ENCODE measurements at places on chromosomes 3 and 15.

DNA sequence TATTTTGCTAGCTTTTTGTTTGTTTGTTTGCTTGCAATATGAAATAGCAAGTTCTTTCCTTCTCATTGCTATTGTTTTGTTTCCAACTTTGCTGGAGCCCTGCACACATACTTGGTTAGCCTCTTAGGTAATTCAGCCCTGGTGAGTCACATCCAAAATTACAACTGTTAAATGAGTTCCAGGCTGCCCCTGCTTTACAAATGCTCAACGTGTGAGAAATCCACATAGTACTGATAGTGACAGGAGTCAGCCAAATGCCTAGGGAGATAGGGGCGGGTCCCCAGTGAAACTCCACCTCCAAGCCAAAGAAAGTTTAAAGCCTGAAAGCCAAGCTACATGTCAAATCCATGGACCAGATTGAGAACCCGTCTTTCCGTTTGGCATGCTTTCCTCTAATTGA is 81.3 kb upstream of the RNF7 start:
- no peak for DNase-seq

DNA sequence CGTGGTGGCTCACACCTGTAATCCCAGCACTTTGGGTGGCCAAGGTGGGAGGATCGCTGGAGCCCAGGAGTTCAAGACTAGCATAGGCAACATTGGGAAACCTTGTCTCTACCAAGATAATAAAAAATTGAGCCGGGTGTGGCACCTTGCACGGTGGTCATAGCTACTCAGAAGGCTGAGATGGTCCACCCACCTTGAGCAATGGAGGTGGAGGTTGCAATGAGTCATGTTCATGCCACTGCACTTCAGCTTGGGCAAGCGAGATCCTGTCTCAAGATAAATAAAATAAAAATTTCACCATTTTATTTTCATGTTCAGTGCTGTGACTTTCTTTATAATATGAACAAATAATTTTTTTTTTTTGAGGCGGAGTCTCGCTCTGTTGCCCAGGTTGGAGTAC is 12.5 kb downstream of the MAPK6 start:
- DNase-seq, result no peak

GRCh38 chr3:183390844-183391243 is 37.6 kb downstream of the MCF2L2 start:
- no peak for DNase-seq

DNA sequence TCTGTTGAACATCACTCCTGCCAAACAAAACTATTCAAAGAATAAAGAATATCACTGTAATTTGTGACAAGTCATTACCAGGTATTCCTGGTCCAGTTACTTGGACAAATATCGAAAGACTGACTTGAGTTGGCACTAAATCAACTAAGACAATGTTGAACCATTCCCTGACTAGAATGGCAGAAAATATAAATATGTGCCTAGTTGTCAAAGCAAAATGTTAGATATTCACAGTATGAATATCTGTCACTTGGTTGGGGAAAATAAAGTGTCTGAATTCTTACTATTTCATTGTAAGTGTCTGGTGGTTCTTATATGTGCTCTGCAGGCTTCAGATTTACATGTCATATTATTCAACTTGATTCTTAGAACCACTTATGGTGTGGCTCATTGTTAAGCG is 470.2 kb downstream of the NAALADL2 start:
- no peak for DNase-seq

DNA sequence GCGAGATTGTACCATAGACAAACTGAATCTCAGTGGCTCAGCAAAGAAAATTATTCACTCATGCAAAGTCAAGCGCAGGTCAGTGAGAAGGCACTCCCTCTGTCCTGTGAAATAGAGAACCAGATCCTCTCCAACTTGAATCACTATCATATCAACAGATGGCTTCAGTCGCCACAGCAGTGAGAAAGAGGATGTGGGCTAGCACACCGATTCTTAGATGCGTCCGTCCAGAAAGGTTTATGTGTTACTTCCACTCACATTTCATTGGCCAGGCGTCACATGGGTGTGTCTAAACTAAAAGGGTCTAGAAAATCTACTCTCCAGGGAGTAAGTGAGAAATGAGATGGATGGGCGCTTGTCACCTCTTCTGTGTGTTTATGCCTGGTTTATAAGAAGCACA is 141.6 kb upstream of the KBTBD8 start:
- DNase-seq, result no peak

DNA sequence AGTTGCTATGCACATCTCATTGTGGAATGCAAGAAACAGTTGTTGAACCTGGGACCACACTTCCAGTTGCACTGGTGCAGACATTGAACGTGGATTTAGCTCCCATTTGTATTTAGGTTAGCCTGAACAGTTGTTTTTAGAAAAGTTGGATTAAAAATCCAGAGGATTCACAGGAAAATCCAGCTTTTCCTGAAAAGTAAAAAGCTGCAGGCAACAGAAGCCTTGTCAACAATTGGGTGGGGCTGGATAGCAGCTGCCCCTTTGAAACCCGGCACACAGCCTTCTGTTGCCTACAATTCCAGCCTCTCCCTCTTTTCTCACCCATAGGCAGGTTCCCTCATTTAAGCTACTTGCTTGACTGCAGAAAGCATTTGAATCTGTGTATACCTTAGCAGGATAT is 165.3 kb upstream of the TBL1XR1 start:
- DNase-seq, result no peak

DNA sequence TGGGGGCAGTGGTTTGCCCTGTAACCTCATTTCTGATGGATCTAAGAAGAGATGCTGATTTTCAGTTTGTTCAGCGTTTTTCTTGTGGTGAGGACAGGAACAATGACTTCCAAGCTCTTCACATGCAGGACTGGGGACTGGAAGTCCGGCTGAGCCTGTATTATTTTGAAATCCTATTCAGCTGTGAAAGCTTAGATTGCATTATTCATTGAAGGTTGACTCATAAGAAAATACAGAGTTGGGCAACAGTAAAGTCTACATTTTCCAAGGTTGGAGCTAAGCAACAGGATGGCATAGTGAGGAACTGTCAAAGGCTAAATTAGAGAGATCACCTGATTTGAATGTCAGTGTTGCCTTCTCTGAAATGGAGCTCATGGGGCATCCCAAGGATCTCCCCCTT is 230.9 kb upstream of the FEZF2 start:
- DNase-seq, result no peak

DNA sequence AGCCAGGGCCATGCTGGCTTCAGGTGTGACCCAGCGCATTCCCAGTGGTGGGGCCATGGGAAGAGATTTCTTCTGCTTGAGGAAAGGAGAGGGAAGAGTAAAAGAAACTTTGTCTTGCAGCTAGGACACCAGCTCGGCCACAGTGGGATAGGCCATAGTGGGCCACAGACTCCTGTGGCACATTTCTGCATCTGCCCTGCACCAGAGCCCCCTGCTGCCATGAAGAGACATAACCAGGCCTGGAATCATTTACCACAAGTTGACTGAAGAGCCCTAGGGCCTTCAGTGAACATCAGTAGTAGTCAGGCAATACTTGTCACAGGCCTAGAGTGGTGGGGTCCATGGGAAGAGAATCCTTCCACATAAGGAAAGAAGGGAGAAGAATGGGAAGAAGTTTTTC is 411.4 kb upstream of the ARL6 start:
- no peak for DNase-seq

GRCh38 chr3:44048196-44048924 is 193.3 kb upstream of the TOPAZ1 start:
- DNase-seq, result no peak

DNA sequence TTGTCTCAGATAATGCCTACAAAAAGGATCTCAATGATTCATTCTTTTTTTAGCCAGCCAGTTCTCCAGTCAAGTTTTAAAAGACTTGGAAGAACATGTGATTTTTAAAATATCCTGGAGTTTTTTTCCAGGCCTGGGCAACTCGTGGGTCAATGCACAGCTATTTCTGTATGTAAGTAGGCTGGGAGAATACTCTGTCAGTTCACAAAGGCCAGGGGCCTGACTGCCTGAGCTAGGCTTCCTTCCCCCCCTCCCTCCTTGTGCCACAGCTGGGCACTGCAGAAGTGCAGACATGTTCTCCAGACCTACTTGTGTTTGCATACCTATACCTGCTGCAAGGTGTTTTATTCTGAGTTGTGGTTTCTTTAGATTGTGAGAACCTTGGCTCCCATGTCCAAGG is 43.7 kb downstream of the CTDSPL start:
- DNase-seq, result no peak

DNA sequence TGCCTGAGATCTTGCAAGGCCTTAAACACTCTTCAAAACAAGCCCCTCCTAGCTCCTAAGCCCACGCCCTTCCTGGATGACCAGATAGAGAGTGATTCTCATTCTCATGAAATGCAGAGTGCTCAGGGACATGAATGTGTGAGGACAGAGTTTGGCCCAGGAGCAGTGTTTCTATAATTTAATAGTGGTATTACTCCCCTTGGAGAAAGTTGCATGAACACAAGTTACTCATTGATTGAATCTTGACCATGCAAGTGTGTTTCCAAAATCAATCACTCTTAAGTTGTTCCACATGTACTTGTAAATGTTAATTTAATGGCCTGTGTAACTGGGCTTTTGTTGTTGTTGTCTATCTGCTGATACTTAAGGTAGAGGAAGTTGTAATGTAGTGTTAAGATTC is 181.6 kb downstream of the ADAMTSL3 start:
- DNase-seq, result no peak

- DNase-seq, result no peak
These were observed 1.1 kb upstream of the PPARG start for GRCh38 chr3:12287727-12288181.

DNA sequence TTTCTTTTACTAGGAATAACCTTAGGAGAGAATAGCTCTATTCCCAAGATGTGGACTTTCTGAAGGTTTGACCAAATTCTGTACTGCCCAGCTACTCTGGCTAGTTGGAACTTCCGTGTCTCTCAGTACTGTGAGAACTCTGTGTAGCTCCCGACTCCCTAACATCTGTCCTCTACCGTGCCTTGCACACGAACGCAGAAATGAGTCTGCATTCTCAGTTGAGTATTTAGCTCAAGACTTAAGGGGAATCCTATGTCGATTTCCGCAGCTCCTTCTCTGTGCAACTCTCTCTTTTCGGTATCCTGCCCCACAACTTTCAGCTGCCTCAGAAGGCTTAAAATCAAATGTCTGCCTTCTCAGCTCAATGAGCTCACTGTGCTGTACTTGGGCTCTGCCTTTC is 86.7 kb upstream of the EPHB3 start:
- no peak for DNase-seq

DNA sequence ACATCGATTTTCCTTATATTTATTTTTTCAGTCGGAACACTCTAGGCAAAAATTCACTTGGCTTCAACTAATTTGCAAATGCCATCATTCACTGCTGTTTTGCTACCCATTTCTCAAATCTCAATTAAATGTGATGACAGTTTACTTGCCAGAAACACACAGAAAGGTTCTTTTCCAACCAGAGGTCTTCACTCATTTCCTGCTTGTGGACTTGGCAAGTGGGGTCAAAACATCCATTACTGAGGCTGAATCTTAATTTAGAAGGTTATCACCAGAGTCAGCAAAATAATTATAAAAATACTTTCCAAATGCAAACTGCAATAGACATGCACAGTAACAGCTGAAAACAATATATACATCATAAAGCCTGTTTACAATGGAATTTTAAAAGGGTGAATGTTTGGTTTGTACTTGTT is 625.4 kb upstream of the TBL1XR1 start:
- no peak for DNase-seq

DNA sequence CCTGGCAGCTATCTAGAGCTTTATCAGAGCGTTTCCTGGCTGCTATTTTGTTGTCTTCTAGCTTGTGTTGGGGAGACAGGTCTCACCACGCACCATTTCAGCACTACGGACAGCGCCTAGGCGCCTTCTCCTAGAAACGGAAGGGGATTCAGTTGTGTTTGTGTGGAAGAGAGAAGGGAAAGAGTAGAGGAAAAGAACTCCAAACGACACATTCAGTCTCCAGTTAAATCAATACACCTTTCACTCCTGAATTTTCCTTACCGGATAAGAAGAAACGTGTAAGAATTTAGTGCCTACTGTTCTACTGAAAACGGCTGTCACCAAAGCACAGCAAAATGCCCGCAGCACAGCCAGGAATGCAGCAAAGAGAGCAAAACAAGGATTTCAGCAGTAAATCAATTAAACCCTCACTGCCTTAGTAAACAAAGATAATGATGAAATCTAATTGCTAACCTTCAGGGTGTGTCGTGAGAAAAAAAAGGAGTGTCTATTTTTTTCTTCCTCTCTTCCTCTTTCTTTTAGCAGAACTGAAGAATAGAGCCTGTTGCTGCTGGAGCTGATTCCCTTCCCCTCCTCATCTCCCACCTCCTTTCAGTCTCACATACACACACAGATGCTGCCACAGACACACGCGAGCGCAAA is 412 bp upstream of the CTXN2 start:
- peak; percentile 37 for DNase-seq

- no peak for DNase-seq
These were observed 11.4 kb downstream of the CPOX start for GRCh38 chr3:98582042-98582441.

DNA sequence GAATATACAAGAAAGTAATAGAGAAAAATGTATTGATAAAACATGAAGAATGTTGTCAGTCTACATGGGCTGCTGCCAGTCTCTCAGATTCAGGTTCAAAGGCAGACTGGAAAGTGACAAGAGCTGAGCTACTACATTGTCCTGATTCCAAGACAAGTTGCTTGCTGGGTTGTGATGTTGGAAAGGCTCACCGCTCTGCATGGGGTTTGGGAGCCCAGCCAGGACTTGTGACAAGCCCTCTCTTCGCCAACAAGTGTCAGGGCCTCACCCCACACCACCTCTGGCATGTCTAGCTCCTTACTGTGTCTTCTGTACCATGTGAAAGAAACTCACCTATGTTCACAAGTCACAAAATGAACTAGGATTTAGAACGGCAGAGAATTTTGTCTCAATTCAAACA is 43.0 kb upstream of the SH3GL3 start:
- DNase-seq, result no peak

DNA sequence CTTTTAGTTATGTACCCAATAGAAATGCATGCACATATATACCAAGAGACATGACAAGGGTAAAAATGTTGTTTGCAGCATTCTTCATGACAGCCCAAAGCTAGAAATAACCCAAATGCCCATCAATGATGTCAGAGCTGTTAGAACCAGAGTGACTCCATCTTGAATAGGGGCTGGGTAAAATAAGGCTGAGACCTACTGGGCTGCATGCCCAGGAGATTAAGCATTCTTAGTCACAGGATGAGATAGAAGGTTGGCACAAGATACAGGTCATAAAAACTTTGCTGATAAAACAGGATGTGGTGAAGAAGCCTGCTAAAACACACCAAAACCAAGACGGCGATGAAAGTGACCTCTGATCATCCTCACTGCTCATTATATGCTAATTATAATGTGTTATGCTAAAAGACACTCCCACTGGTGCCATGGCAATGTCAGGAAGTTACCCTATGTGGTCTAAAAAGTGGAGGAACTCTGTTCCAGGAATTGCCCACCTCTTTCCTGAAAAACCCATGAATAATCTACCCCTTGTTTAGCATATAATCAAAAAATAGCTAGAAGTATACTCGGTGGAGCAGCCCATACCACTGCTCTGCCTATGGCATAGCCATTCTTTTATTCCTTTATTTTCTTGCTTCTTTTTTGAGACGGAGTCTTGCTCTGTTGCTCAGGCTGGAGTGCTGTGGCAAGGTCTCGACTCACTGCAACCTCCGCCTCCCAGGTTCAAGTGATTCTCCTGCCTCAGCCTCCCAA is 32.9 kb downstream of the ZBTB11 start:
- no peak for DNase-seq
